ENCODE measurements at places on chromosomes 11 and 22. TPM values are rescaled to one million over a fixed set of nuclear protein-coding genes. Genes with fewer than 3 reads are reported as not detected.

Gene KREMEN1
- 48.8 TPM for total RNA-seq

GRCh38 chr11:105073456-105074165, 28.5 kb upstream of the CARD16 start:
- DNase-seq: no peak

- no peak for DNase-seq
Measured at GRCh38 chr11:77959434-77959833, 35.0 kb downstream of the INTS4 start.

DNA sequence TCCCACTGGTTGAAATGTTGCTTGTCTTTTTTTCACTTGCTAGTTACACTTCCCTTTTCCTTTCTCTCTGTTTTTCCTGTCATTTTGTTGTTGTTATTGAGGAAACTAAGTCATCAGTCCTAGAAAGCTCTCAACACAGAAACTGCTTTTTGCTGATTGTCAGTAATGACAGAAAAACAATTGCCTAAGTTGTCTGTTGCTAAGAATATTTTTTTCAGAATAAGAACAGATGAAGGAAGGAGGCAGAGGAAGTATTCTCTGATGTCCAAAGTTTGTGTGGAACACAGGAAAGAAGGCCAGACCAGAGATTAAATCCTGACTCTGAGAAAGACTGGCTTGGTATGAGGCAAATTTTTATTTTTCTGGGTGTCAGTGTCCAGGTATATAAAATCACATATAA, 163.3 kb downstream of the CASP12 start:
- no peak for DNase-seq

Gene ACR
- total RNA-seq: 0.27 TPM

GRCh38 chr11:20364341-20364792, 853 bp downstream of the HTATIP2 start:
- DNase-seq: no peak

- no peak for DNase-seq
Measured at GRCh38 chr22:46796566-46797195, 34.2 kb downstream of the TBC1D22A start.
